ENCODE measurements at places on chromosomes 5 and 9.

DNA sequence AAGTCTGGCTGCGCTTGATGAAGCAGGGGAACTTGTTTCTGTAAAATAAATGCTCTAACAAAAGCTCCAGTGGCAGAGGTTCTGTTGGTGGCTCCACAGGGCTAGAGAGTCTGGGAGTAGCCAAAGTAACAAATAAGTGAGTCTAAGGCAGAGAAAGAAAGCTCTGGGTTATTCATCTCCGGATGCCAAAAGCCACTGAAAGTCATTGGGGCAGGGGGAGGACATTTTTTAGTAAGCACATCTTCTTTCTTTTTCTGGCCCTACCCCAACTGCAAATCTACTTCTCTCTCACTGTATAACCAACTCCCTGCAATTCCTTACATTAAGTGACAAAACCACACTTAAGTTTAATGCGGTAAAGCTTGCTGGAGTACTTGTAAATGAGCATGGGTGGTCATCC lies 141.6 kb downstream of the INSYN2B start:
- no peak for DNase-seq

GRCh38 chr5:163580516-163580915 lies 75.1 kb downstream of the MAT2B start:
- DNase-seq: no peak

DNA sequence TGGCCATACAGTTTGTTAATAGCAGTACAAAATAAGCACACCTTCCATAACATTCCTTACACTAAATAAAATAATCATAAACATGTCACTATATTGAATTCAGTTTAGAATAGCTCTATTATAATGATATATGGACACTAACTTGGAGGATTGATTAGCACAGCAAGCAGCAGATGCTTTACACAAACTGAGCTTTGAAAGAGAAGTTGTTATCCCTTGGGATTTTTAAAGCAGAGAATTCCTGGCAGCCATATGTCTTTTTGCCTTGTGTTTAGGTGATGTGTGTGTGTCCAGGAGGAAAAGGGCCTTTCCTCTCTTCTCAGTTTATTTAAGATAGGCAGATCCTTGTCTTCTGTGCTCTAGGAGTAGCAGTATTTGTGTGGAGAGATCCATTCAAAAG lies 232.2 kb upstream of the GRIN3A start:
- DNase-seq: no peak

- DNase-seq: no peak
These were observed 1909.4 kb upstream of the WWC1 start for GRCh38 chr5:166382031-166382430.

DNA sequence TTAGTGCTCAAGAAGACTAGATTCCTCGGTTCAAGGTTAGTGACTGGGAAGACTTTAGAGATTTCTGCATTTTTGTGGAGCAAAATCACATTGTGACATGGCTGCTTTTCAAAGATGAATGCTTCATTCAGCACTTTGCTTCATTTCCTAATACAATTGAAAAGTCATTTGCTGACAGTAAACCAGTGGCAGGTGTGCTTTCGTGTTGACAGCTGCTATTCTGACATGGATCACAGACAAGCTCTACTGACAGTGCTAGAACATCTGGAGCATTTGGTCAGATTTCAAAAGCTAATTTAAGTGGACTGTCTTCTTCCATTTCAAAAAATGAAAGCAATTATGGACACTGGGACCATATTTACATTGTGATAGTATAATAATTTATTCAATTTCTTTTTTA lies 1060.1 kb downstream of the PTPRD start:
- DNase-seq: no peak

- DNase-seq: no peak
These were observed 4.8 kb downstream of the SUB1 start for GRCh38 chr5:32589942-32590869.

GRCh38 chr9:38359297-38359653 lies 33.2 kb upstream of the ALDH1B1 start:
- no peak for DNase-seq

DNA sequence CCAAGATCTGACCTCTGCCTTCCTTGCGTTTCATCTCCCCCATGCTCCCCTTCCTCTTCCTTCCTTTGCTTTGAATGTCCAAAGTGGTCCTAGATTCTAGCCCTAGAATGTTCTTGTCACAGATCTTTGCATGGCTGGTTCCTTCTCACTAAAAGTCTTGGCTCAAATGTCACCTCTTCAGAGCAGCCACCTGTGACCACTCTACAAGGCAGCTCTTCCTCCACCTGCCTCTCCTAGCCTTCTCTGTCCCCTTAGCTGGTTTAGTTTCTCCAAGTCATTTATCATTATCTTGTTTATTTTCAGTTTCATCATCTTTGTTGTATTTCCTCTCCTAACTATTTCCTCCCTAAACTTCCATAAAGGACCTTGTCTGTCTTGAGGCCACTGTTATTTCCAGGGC lies 7.1 kb upstream of the OCLN start:
- no peak for DNase-seq

DNA sequence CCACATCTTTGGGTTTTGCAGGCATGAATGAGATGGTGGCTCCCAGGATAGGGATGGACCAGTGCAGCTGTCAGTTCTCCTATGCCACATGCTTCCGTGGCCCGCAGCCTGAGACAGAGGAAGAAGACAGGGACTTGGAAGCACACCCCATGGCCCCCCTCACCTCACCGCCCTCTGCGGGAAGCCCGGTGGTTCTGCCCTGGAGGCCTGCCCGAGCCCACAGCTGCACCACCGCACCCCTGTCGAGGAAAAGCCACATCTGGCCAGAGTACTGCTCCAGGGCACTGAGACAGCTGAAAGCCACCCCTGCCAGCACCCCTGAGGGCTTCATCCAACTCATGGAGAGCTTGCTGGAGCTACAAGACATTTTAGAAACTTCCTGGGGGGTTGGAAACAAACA lies 7.6 kb upstream of the TRMT10B start:
- no peak for DNase-seq

DNA sequence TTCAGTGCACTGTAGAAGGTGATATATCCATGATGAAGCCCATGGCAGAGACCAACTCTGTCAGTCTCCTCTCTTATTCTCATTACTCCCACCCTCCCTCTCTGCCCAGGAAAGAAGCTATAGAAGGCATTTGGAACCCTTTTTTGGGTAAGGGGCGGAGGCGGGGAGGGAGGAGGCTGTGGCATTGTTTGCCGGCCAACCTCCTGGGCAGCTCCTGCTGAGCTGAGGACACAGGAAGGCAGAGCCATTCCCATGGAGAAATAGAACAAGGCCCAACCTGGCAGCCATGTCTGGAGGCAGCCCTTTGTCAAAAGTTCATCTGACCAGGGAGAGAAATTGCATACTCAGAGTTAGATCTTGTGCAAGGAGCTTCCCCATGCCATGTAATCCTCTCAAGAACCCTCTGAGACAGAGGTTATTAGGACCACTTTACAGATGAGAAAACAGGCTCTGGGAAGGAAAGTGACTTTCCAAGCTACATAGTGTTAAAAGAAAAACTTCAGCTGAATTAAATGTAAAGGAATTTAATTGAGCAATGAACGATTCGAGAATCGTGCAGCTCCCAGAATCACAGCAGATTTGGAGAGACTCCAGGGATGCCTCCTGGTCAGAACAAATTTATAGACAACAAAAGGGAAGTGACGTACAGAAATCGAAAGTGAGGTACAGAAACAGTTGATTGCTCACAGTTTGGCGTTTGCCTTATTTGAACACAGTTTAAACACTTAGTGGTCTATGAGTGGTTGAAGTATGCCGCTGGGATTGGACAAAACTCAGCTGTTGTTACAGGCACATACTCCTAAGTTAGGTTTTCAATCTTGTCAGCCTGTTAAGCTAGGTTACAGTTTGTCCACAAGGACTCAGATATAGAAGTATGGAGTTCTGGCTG lies 158.6 kb downstream of the MELK start:
- no peak for DNase-seq

- DNase-seq: no peak
These were observed 263.5 kb downstream of the NTRK2 start for GRCh38 chr9:84932915-84933527.

GRCh38 chr5:102815084-102815483 lies 60.0 kb downstream of the PAM start:
- no peak for DNase-seq

- DNase-seq: peak; percentile 7
These were observed 879 bp upstream of the UBQLN1 start for GRCh38 chr9:83708515-83709158.

DNA sequence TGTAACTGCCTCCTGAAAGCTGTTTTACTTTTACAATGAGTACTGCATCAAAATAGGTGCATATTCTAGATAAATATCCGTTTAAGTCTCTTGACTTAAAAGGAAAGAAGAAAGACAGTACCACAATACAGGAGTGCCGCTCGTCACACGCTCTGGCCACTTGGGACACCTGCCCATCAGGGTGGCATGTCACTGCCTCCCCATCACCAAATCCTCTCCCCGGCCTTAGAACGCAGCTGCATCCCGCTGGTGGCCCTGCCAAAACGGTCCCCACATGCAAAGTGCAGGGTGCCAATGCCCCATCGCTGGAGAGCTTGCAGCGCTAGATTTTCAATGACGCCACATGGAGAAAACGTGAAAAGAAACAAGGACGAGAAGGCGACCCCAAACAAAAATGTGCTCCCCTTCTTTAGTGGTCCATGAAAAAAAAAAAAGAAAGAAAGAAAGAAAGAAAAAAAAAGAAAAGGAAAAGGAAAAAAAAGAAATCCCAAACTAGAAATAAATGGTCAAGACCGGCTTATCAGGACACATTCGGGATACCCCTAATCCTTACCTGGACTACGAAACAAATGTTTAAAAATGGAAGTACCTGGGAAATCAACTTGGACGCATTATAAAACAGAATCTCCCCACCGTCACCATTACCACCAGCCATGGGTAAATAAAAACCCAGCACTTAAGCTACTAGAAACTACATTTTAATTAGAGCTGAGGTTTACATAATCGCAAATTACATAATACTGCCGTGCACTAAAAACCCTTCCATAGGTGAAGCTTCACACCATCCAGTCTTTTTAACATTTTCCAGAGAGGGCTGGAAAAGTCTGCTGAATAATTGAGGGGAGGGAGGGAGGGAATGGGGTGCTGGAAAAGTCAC lies 1.0 kb downstream of the ANKH start:
- no peak for DNase-seq

DNA sequence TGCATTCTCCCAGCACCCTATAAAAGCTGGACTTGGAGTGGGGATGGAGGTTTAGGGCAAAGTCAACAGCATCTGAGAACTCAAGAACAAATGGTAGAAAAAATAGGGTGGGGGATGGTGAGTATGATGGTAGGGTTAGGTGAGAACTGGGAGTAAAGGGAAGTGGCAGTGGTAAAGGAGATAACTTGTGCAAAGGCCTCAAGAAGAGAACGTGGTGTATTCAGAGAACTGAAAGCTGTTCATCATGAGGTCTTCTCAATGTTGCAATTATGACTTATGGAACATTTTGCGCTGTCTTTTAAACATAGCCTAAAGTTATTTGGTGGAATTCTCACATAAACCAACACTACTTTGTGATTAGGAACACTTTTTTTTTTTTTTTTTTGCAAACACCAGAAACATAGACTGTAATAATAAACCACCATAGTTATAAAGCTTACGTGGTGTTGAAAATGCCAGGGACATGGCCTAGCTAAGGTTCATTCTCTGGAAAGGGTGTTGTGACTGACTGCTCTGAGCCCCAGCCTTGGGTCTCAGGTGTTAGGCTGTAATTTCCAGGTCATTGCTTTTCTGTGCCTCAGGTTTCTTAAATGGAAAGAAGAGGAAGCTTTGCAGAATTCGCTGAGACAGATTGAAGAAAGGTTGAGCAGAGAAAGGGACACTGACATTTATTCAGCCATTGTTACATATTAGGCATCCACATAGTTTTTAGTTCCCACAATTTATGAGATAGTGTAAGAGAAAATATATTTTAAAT lies 19.2 kb upstream of the TXNDC8 start:
- DNase-seq: no peak

DNA sequence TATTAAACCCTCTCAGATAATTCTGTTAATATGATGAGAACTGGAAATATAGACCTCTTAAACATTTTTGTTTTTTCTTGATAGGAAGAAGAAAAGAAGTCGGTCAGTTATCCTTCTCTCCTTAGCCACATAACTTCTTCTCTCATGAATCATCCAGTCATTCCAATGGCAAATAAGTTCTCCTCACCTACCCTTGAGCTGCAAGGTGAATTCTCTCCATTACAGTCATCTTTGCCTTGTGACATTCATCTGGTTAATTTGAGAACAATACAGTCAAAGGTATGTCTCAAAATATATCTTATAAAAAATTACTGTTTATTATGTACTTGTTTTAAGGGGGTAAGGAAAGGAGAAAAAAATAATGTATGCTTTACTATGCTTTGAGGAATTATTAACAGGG lies 165.3 kb downstream of the MAN2A1 start:
- DNase-seq: no peak

GRCh38 chr9:136882109-136882946 lies 4.0 kb upstream of the TRAF2 start:
- peak; percentile 32 for DNase-seq

DNA sequence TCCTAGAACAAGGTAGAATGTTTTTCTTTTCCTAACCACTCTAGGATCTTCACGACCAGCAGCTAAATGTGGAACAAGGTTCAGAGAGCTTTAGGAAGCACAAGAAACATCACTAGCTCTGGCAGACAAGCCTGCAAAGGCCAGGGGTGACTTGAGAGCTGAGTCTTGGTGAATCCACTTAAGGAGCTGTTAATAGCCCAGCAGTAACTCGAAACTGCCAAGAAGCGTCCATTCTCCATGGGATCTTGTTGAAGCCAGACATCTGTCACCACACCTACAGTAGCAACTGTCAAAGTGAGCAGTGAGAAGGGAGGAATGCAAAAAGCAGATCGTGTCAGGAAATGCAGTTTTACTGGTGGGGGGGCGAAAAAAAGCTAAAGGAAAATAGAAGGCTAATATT lies 87.2 kb downstream of the ATPSCKMT start:
- no peak for DNase-seq

- DNase-seq: peak; percentile 46
These were observed 13.3 kb downstream of the DCANP1 start for GRCh38 chr5:135433681-135434426.

GRCh38 chr5:53900677-53901076 lies 340.2 kb downstream of the NDUFS4 start:
- DNase-seq: no peak

GRCh38 chr5:78813906-78814530 lies 165.4 kb upstream of the LHFPL2 start:
- peak; percentile 63 for DNase-seq

DNA sequence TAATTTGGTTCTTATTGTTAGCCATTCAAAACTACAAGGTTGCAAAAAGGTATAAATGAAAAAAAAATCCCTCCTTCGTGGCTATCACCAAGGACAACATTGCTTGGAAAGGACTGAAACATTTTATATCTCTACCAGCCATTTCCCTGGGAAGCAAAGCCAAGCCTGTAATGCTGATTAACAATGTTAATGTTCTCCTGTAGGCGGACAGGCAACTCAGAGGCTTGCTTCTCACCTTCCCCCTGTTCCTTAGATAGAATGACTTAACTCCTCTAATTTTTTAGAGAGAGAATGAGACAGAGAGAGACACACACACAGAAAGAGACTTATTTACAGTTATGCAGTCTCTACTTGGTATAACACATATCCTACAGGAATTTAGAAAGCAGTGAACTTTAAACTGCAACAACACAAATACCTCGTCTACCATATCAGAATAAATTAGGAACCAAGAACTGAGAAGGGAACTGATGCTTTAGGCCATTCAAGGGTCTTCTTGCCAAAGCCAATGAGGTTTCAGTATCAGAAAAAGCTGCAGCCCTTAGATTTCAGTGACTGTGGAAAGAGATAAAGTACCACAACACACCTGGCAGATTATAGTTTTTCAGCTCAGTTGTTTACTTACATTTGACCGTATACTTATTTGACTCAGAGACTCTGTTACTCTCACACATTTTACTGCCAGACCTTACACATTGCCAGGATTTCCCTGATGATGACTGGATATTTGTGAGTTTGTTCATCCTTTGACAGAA lies 20.9 kb upstream of the MAN2A1 start:
- no peak for DNase-seq

Measured in AG09309 (cell line).